ENCODE measurements at places on chromosomes 7 and 10.
A peak's percentile ranks its signal among the peaks of the same experiment; 100 is the strongest.

GRCh38 chr10:129440247-129440646 is 26.8 kb upstream of the MGMT start:
- no peak for DNase-seq

DNA sequence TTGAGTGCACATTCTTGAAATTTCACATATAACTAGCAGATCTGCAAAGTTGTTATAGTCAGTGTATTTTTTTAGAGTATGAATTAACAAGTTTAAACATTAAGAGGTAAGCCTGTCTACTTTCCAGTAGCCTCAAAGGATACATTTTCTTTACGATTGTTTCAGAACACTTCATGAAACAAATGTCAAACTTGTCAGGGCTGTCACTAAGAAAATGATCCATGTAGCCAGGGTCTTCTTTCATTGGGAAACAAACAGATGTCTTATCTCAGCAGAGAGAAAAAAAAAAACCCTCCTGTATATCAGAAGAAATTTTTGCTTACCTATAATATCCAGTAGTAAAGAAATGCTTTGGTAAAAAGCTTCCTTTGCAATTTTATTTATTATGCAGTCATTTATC is 192.4 kb downstream of the PHF14 start:
- DNase-seq = no peak

DNA sequence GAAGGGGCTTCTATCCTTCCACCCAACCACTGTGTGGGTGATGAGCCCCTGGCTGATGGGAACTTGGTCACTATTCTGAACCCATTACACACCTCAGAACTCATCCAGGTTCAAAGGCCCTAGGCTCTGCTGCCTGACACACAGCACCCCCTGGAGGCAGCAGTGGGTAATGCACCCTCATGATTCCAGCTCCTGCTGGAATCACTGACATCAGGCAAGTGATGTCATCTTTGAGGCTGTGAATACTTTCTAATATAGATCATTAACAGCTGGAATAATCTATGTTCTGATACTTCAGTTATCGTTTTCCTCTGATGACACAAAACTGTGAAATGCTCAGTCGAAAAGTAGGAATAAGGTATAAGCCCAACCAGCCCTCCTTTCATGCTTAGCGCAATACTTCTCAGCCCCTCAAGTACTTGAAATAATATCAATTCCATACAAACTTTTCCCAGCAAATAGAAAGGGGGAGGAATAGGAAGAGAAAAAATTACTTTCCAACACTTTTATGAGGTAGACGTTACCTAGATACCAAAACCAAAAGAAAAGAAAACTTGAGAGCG is 7.5 kb upstream of the RBP3 start:
- peak; percentile 44 for DNase-seq

DNA sequence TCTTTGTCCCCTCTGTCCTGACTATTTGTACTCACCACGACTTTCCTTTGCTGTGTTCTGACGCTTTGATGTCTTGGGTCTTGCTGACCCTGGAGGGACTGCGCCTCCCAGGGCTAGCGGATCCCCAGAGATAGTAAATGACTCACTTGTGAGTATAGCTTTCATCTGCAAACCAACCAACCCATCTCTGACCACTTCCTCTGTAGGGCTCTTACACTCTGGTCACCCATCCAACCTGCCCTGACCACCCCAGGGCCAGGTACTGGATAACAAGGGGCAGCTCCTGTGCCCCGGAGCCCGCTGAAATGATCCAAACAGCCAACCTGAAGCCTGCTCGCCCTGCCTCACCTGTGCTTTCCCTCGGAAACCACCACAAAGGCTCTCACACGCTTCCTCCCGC is 125.2 kb upstream of the CARD11 start:
- DNase-seq = no peak

- DNase-seq = no peak
Observed at GRCh38 chr10:59898125-59898835, 8.1 kb downstream of the CCDC6 start.
